ENCODE measurements at places on chromosomes 2 and 18.

GRCh38 chr2:88003074-88003755 lies 13.1 kb downstream of the RNU2-63P start:
- DNase-seq: no peak

DNA sequence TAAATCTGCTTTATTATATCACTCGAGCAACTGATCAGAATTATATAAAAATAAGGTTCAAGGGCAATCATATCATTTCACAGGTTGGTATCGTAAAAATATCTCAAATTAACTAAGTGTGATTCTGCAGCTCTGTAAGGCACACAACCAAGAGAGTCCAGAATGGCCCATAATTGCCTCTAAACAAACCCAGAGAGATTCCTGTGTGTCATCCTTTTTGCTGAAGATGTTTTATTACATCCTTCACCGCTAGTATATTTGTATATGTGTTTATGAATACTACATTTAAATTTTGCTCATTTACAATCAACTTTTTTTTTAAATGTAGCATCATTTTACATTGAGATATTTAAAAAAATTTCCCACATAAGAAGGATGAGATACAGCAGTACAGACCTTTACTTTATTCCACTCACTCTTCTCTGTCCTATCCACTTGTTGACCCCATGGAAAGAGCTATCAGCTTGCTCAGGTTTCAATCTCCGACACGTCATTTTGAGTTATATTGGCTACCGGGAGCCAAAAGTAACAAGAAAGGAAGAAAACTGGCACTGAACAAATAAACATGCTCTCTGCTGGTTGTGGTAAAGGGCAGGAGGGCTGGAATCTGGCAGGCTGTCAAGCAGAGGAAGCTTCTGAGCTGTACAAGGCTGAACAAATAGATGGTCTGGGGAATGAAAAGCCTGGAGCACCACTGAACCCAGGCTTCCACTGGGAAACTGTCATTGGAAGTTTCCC lies 23.1 kb downstream of the PLA2R1 start:
- DNase-seq: no peak

DNA sequence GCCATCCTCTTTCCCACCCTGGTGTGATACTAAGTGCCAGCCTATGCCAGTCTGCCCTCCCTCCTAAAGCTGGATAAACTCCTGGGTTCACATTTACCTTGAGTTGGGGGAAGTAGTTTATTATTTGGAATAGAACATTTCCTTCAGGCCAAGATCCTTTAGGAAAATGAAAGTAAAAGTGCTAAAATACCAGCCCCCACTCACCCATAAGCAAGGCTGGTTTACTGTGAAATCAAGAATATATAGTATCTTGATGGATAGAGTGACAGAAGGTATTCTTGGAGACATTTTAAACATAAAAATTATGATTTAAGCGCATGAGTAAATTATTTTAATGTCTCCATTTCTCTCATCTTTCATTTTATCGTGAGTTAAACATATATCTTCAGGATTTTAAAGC lies 27.1 kb downstream of the ZNF532 start:
- no peak for DNase-seq

DNA sequence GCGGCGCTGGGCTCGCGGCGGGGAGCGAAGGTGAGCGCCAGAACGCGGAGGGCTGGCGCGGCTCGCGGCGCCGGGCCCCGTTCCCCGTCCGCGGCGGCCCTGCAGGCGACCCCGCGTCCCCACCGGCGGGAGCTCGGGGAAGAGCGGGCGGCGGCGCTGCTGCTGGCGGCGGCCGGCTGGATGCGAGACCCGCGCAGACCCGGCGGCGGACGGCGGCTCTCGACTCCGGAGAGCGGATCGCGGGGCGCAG lies 213 bp downstream of the DOK6 start:
- no peak for DNase-seq

GRCh38 chr18:76771192-76771799 lies 51.1 kb upstream of the ZNF236 start:
- DNase-seq: no peak

DNA sequence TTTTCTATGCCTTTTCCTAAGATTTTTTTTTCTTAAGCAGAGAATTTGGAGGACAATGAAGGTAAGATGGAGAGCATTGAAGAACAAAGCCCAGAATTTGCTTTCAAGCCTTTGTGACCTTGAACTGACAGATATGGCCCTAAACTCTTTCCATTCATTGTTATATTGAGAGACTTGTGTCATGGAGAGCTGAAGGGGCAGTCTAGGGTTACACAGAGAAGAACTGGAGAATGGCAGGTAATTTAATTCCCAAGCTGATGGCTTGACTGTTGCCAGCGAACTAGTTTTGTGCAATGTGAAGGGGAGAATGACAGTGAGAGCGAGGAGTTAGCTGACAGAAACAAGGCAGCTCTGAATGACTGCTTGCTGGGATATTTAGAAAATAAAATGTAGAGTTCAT lies 1344.2 kb downstream of the LRP1B start:
- no peak for DNase-seq

GRCh38 chr18:52216109-52216508 lies 123.9 kb upstream of the DCC start:
- DNase-seq: no peak
